ENCODE measurements at places on chromosomes 11 and 22.
A peak's percentile ranks its signal among the peaks of the same experiment; 100 is the strongest.

DNA sequence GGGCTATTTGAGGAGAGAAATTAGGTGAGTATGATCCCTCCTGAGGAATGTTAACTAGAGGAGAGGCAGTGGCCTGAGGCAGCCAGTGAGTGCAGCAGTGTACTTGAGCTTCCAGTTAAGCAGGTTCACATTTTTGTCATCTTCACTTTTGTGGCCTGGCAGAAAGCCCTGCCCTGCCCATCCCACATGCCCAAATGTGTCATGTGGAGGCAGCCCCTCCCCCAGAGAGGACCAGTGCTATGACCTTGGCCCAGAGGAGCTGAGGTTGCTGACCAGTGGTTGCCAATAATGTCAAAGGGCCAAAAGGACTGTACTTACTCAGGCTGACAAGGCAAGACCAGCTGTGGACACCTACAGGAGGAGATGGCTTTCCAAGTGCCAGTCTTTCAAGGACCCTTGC lies 17.6 kb upstream of the GRK2 start:
- DNase-seq: no peak

GRCh38 chr11:3022300-3022967 lies 30.3 kb upstream of the NAP1L4 start:
- no peak for DNase-seq

GRCh38 chr11:12266943-12267342 lies 110.4 kb upstream of the PARVA start:
- no peak for DNase-seq

DNA sequence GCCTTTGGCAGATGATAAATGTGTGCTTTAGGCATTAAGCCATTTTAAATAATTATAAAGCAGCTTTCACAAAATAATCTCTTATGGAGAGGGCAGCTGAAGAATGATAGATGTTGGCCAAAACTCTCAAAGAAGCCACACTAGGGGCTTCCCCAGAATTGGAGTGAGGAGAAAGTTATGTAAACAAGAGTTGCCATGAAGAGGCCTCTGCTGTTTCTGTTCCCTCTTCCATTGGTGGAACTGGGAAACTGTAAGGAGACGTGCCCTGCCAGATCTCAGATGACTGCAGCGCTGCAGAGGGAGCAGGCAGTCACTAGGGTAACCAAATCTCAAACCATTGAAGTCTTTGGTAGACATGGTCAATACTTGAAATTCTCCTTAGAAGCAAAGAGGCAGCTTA lies 19.4 kb upstream of the APLP2 start:
- DNase-seq: no peak

GRCh38 chr11:65854161-65854592 lies 3.8 kb downstream of the CFL1 start:
- DNase-seq: no peak

- DNase-seq: no peak
These were observed 362.4 kb downstream of the LARGE1 start for GRCh38 chr22:33557836-33558235.

GRCh38 chr11:69075421-69076128 lies 26.8 kb downstream of the TPCN2 start:
- no peak for DNase-seq

- DNase-seq: no peak
These were observed 8.0 kb downstream of the PPARA start for GRCh38 chr22:46158283-46158682.

DNA sequence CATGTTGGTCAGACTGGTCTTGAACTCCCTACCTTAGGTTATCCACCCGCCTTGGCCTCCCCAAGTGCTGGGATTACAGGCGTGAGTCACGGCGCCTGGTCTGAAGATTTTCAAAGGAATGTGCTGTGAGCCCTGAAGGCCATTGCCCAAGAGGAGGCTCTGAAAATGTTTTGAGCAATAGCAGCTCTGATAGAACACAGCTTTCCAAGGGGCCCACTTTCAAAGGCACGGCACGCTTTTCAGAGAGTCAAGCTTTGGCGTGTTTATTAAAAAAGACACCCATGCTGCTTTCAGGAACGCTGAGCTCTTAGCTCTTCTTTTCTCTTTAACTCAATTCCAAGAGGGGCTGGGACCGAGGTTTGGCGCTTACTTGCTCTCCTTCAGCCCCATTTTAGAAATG lies 73.8 kb upstream of the CDON start:
- DNase-seq: no peak

- DNase-seq: no peak
These were observed 31.4 kb downstream of the RSPH14 start for GRCh38 chr22:23110190-23110921.

- DNase-seq: no peak
These were observed 62.0 kb upstream of the RASD2 start for GRCh38 chr22:35478633-35479107.

DNA sequence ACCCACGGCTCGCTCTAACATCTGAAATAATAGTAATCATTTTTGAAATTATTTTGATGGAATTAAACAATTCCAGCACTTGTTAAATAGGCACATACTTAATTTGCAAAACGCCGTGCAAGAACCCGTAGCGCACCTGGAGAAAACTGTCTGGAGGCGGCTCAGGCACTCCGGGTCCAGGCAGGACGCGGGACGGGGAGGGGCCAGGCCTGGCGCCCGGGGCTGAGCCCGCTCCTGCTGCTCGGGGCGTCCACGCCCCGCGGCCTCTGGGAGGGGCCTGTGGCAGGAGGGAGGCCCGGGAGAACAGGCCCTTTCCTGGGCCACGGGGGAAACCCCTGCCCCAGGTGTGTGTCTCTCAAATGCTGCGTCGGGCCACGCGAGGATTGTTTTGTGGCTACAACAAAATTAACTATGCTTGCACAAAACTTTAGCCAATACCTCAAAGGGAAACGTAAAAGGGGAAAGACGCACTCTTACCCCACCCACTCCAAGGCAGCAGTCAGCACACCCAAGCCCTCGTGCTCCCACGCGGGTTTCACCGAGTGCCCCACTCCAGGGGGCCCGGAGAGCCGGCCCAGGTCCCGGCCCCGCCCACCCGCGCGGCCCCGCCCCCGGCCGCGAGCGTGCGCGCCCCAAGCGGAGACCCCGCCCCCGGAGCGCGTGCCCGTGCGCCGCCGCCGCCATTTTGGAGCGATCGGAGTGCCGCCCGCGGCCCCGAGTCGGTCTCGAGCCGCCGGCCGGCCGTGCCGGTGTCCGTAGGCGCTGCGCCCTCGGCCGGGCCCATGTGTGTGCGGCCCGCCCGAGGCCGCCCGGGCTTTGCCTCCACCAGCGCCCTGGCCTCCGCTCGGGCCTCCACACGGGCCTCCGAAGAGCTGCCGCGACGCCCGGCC lies at the start of gene PPP6R2:
TSS of gene PPP6R2 (plus strand) at position 677 of the 890 bp plus-strand sequence. CDS start 50,582 bp downstream, outside the sequence.
- peak; percentile 82 for DNase-seq

DNA sequence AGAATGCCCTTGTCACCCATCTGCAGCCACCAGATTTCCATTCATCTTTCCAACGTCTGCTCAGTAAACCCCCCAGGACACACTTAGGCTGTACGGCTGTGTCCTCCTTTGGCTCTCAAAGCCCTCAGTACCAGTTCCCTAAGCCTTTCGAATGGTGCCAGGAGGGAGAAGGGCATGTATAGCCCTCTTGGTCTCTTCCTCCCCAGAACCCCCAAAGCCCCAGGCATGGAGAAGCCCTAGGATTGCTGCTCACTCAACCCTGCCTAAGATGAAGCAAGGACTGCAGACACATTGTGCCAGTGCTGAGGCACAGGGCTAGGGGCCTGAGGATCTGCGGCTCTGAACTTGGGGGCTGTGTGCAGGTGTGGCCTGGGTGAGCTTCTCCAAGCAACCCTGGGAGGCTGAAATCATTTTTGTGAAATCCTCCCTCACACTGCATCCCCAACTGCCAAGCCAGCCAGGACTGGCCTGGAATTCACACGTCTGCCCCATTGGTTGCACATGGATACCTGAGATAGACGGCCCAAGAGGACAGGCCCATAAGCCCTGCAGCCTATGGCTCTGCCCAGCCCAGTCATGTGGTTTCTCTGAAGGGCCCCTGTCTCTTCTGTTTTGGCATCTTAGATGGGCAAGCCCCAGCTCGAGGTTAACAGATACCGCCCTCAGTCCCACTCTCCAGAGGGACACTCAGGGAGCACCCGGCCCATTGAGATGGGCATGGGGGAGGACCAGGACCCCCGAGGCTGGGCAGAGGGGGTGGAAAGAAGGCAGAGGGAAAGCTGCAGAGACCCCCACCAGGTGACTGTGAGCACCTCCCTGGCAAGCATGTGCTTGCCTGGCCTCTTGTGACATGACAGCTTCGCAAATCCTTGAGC lies 34.0 kb downstream of the KCNQ1OT1 start:
- DNase-seq: no peak

- DNase-seq: no peak
These were observed at the start of gene CDC42EP1 for GRCh38 chr22:37559901-37560607. Gene CDC42EP1 (plus strand): TSS chr22:37560480. CDS start chr22:37566350, 5,870 bp downstream.

DNA sequence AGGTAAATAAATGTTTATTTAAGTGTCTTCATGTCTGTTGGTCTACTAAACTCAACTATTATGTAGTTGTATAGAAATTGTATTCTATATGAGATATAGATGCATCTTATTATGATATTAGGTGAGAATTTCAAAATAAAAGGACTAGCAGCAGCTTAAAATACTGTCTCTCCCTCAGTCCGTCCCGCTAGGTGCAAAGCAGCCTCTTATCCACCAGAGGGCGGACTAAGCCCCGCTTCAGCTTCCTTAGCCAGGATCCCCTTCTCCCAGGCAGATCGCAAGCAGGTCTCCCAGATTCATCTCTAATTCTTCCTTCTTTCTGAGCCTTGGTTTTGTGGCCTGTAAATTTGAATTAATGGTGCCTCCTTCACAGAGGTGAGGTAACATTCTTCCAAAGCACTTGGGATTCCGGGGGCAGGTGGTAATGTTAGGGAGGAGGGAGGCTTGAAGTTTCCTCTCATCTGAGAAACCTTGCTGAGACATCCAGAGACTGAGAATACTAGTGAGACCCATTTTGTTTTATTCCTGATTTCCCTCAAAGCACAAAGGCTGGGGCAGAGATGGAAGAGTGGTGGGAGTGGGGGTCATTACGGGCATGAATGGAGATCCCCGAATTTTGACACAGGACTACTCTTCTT lies 13.5 kb upstream of the INSC start:
- DNase-seq: peak; percentile 18

- no peak for DNase-seq
These were observed 15.4 kb downstream of the RSPH14 start for GRCh38 chr22:23126165-23127054.

GRCh38 chr22:30261134-30261533 lies 5.5 kb downstream of the OSM start:
- DNase-seq: no peak

DNA sequence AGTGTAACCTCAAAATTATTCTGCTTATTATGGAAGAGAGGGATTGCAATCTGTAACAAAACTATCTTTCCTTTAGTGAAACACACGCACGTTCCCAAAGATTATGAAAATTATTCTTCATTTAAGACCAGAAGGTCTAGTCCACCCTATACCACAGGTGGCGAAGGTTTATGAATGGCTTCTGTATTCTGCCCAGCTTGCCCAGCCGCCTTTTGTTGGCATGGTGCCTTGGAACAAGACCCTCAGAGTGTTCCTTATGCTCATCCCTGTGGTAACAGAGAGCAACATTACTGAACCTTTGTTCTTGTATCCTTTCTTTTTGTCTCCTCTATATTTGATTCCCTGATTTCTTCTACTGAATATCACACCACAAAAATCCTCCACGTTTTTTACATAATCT lies 116.4 kb downstream of the FAR1 start:
- no peak for DNase-seq

- no peak for DNase-seq
These were observed 63.0 kb upstream of the ALX4 start for GRCh38 chr11:44372989-44373388.

- DNase-seq: no peak
These were observed 1.3 kb downstream of the CSKMT start for GRCh38 chr11:62666259-62666926.

DNA sequence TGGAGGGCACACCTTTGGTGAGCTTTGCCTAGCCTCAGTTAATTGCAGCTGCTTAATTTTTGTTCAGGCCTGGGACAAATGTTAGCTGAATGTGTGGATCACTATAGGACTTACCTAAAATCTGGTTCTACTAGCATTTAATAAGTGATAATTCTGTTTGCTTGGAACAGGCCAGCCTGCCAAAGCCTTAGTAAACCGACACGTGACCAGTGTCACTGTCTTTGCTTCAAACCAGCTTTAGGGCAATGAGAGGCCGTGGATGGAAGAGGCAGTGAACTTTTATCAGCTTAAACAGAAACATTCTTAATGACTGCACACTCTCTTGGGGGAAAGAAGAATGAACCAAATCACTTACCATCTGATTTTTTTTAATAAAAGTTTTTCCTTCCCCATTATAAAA lies 10.8 kb downstream of the PARVA start:
- no peak for DNase-seq

DNA sequence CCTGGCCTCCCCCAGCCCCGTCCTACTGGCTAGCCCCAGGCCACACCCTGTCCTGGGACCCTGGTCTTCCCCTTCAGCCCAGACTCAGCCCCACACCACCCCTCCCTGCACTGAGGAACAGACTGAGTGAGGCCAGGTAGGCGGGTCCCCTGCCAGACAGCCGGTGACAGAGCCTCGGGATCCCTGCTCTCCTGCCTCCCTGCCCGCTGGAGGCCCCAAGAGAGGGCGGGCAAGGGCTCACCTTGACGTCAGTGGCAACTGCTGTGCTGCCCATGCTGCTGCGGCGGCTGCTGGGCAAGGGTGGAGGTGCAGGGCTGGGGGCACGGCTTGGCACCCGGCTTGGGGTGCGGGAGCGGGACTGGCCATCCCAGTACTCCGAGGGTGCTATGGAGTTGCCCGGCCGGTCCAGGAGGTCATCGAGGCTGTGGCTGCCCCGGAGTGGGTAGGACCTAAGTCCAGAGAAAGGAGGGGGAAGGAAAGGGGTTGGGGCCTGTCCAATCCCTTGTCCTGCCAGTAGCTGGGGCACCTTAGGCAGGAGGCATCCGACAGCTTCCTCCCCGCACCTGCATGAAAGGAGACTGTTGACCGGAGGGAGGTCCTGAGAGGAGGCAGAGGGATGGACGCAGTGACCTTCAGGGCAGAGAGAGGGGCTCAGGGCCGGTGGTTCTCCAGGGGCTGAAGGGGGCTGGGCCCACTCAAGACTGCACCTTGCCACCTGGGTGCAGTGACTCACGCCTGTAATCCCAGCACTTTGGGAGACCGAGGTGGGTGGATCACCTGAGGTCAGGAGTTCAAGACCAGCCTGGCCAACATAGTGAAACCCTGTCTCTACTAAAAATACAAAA lies 2.2 kb upstream of the SLC16A8 start:
- DNase-seq: no peak

DNA sequence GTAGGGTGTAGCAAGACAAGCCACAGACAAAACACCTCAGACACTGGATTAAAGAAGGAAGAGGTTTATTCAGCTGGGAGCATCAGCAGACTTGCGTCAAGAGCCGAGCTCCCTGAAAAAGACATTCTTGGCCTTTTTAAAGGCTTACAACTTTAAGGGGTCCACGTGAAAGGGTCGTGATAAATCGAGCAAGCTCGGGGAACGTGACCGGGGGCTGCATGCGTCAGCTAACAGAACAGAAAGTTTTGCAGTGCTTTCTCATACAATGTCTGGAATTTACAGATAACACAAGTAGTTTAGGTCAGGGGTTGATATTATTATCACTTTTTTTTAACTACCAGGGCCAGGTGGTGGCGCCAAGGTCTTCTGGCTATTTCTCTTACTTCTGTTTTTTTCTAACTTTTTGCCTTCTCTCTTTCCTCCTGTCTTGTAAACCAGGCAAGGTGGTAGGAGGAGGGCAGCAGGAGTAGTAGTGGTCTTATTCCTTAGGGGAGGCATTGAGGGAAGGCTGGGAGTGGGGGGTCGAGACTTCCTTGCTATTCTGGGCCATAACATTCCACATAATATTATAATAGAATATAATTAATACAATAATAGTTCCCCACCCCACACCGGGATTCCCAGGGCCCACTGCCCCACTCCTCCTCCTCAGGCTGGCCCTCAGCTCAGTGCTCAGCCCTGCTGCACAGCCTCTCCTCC lies 587 bp upstream of the ALDH3B1 start:
- no peak for DNase-seq

- no peak for DNase-seq
These were observed 43.3 kb upstream of the EP300 start for GRCh38 chr22:41048791-41049717.
